A673 (cell line): ENCODE measurements at places on chromosomes 3 and 15.

DNA sequence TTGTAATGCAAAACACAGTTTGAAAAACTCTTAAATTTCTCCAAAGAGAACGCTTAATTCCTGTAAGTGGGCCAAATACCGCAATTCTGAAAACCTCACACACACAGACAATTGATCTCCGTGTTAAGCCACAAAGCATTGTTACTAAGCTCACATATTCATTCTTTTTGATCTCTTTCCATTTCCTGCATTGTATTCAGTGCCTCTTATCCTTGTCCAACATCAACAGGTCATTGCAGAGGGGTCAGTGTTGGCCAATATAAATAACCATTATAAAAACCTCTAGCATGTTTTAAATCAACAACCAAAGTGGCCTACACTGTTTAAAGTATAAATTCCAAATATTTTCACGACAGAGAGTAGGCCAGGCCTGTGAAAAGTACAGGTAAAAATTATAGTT lies 171.1 kb downstream of the PDZRN3 start:
- DNase-seq = no peak

DNA sequence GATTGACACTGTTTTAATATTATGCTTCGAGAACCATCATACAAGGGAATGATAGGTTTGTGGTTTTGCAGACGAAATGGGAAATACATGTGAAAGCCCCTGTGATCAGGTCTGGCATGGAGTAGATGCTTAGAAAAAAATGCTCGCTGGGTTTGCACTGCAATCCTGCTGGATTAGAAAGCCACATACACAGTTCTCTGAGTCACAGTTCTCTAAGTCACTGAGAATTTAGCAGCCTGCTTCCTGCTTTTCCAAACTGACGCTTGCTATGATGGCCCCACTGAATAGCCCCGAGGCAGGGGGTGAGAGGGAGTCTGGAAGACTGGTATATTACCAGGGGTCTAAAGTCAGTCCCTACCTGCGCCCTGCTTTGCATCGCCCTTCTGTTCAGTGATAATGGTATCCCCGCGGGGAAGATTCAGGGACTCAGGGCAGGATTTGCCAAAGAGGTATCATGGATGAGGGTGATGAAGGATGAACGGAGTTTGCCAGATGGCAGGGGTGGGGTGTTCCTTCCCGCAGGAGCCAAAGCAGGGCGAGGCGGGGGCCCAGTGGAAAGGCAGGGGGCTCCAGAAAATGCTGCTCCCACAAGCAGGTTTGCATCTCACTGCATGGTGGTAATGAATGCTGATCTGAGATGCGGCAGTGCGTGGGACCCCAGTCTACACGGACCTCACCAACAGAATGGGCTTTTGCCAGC lies 82.3 kb downstream of the IQSEC1 start:
- no peak for DNase-seq

- DNase-seq = no peak
These were observed 57.2 kb downstream of the CRTC3 start for GRCh38 chr15:90586948-90587347.

DNA sequence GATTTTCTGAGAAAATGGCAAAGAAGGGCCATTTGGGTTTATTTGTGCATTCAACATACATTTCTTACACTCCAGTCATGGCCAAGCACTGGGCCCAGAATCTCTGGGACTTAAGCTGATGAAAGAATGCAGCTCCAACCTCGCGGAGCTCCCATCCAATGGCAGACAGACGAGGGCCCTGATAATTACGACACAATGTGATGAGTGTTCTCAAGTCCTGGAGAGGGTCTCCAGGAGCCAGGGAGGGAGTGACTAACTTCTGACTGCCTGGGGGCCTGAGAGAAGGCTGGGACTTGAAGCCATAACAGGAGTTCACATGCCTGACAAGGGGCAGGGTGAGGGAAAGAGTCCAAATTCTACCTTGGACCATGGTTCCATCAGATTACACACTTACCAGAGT lies 42.6 kb upstream of the BNC1 start:
- no peak for DNase-seq

GRCh38 chr3:47018269-47018611 lies 38.8 kb downstream of the NBEAL2 start:
- no peak for DNase-seq

GRCh38 chr15:48486228-48486627 lies 155.0 kb downstream of the DUT start:
- DNase-seq = no peak

GRCh38 chr3:89946884-89947283 lies 839.5 kb downstream of the EPHA3 start:
- no peak for DNase-seq

- no peak for DNase-seq
These were observed 21.3 kb downstream of the TM4SF1 start for GRCh38 chr3:149356044-149356592.

- no peak for DNase-seq
These were observed 918 bp downstream of the PRSS50 start for GRCh38 chr3:46716461-46717441.

- DNase-seq = peak; percentile 48
These were observed 5.8 kb downstream of the TLE3 start for GRCh38 chr15:70091726-70092463.

GRCh38 chr15:78205856-78206255 lies 28.5 kb downstream of the ACSBG1 start:
- DNase-seq = no peak

DNA sequence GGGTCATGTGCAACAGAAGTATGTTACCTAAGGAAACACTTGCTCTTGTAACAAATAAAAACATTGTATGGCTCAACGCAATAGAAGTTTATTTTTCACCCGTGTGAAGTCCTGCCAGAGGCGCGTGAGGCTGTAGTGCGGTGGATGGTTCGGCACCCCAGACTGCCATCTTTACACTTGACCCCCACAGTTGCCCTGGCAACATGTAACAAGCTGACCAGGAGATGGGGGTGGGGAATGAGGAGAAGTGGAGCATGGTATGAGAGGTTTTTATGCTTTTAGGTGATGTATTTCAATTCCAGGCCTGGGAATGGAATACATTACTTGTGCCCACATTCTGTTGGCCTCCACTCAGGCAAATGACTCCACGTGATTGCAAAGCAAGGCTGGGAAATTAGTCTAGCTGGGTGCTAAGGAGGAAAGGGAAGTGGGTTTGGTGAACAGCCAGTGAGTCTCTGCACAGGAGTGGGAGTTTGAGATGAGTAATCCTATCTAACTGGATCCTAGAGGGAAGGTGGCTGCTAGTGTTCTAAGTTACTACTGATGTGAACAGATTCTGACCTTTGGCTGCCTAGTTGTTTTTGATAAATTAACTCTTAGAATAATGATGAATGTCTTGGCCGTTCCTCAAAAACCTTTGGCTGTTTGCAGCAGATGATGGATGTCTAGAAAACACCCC lies 33.8 kb upstream of the GREM1 start:
- DNase-seq = no peak

DNA sequence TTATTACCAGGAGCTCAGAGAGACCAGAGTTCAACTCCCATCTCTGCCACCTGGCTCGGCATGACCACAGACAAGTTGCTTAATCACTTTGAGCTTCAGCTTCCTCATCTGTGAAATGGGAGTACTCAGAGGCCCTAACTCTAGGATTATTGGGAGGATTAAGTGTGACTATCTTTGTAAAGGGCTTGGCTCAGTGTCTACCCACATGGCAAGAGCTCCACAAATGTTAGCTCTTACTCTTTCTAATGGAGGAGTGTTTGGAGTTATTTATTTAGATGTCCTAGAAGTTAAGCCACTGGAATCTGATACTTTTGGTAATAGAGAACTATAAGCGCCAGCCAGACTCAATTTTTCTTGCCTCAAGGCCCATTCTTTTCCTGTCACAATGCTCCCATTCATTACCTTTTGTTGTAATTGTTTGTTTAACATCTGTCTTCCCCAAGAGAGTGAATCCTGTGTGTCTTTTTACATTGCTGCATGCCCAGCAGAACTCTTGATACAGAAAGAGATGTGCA lies 12.3 kb upstream of the LMCD1 start:
- DNase-seq = no peak

DNA sequence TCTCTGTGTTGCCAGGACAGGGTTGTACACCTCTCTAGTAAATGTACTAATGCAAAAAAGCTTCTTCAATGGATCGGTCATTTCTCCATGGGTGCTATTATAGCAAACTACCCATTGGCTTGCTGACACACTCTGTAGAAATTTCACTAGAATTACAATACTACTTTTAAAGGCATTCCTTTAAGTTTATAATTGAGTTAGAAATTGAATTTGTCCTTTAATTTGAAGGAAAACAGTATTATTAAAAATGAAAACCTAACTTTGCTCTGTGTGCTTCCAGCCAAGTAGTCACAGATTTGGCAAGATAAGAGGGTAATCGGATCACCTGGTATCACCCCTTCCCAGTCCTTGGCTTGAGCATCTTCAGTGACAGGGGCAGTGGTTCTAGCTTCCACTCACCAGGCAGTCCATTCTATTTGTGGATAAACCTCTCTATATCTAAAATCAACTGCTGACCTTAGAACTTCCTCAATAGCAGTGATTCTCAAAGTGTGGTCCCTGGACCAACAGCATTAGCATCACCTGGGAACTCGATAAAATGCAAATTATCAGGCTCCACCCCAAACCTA lies 93.2 kb downstream of the GHSR start:
- no peak for DNase-seq

- DNase-seq = no peak
These were observed 51.7 kb downstream of the MYO5C start for GRCh38 chr15:52243697-52244555.

DNA sequence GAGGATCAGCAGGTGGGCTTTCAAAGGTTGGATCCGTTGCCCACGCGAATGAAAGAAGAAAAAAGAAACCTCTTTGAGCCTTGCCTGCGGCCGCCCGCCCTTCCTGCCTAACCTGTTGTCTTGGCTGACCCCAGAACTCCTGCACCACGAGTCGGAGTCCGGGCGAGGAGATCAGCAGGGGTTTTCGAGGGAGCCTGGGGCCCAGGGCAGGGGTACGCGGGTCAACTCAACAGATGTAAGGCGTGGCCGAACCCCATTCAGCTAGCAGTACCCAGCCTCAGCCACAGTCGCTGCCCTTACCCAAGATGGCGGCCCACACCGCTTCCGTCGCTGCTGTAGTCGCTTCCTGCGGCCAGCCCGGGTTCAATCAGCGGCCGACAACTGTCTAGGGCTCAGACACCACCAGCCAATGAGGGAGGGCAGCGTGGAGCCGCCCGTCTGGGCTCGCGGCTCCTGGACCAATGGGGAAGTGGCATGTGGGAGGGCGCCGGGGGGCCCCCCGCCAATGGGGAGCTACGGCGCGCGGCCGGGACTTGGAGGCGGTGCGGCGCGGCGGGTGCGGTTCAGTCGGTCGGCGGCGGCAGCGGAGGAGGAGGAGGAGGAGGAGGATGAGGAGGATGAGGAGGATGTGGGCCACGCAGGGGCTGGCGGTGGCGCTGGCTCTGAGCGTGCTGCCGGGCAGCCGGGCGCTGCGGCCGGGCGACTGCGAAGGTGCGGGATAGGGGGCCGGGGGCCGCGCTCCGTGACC lies at the start of gene MANF:
Gene MANF (plus strand): TSS at position 566 of the 748 bp plus-strand sequence. CDS start 52 bp downstream, at position 618.
- peak; percentile 95 for DNase-seq

GRCh38 chr3:178140531-178141304 lies 395.5 kb upstream of the KCNMB2 start:
- peak; percentile 26 for DNase-seq

DNA sequence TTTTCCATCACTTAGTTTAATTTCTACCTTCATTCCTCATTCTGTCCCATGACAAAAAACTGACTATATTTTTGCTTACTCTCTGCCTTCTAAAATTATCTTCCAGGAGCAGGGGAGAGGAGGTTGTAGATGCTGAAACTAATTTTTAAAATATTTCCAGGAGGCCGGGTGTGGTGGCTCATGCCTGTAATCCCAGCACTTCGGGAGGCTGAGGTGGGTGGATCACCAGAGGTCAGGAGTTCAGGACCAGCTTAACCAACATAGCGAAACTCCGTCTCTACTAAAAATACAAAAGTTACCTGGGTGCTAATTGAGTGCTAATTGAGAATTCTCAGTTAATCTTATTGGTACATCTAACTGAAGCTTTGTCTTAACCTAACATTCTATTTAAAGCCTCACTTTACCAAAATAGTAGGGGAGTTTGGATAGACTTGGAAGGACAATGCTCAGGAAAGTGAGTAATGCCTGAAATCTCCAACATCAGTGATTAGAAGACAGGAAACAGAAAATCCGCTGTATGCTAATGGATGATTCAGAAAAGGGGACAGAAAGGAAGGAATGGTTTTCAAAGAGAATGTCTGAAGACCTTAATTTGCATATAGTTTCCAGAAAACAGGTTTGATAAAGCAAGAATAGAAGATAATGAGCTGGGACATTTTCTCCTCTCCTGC lies 336.1 kb downstream of the GBE1 start:
- peak; percentile 59 for DNase-seq

DNA sequence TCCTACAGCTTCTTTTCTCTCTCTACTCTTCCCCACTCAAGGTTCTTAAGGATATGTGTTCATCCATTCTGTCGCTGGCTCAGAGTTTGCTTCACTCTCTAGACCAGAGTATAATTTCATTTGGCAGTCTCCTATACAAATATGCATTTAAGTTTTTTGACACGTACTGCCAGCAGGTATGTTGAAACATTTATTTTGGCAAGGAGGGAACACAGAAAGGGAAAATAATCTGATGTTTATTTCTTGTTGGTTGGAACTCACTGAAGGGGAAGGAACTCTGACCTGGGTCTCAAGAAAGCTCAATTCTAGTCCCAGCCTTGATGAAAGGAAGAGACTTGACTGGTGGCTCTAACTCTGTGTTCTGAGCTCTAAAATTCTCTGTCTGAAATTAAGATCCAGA lies 21.6 kb downstream of the FANCD2 start:
- no peak for DNase-seq

DNA sequence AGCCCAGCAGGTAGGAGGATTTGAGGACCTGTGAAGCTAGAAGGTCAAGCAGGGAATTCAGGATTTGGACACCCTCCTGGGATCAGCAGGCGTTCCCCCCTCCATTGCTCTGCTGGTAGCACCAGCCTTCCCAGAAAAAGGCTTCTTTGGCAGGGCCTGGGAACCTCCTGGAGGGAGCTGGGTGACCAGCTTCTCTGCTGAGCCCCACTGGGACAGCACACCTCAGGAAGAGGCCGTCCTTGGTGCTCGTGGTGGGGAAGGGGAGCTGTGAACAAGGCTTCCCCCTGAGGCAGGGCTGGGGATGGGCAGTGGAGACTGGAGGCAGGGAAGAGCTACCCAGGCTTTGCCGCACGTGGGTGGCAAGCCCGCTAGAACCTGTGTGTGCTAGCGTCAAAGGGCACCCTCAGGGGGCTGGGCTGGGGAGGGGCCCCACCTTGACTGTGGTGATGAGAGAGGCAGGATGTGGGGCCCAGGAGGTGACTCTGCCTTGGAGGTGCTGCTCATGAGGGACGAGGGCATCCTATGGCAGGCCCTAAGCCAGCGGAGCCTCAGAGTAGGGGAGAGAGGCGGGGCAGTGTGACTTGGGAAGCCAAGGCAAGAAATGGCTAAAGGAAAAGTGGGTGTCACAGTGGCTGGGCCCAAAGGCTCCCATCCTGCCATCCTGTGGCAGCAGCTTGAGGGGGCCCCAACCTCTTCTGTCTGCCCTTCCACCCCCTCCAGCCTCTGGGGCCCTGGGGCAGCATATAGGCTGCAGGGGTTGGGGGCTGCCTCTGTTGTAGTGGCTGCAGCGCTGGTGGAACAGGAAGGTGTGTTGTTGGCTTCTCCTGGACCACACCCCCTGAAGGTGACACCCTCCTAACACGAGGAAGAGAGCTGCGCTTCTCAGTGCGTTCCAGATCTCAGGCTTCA lies 20.7 kb downstream of the KLF13 start:
- no peak for DNase-seq
